Eye (tissue), 1 donor: ENCODE measurements at places on chromosomes 2 and 18.

DNA sequence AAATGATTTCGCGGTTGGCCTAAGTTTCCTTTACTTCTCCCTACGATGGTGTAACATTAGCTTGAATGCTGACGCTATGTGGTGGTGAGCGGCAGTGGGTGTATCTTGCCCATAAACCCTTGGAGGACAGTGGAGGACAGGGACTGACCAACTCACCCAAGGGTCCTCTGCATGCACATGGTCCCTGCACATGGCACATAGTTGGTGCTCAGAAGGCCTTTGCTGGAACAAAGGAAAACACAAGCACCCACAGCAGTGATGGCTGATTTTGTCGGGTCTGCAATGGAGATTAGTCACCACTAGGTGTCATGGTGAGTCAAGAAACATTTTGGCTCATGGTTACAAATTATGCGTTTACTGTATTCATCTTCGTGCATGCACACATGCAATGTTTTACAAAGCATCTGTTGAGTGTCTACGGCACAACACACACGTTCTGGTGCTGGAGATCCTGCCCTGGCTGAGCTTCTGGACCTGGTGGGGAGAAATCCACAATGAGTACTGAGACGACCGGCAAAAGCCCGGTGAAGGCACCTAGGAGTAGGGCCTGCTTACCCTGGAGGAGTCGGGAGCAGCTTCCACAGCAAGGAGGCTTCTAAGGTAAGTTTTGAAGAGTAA is 44.0 kb downstream of the PDCL3 start:
- DNase-seq, result peak; percentile 65

- no peak for DNase-seq
These were observed 2.4 kb downstream of the RBKS start for GRCh38 chr2:27887830-27888229.

DNA sequence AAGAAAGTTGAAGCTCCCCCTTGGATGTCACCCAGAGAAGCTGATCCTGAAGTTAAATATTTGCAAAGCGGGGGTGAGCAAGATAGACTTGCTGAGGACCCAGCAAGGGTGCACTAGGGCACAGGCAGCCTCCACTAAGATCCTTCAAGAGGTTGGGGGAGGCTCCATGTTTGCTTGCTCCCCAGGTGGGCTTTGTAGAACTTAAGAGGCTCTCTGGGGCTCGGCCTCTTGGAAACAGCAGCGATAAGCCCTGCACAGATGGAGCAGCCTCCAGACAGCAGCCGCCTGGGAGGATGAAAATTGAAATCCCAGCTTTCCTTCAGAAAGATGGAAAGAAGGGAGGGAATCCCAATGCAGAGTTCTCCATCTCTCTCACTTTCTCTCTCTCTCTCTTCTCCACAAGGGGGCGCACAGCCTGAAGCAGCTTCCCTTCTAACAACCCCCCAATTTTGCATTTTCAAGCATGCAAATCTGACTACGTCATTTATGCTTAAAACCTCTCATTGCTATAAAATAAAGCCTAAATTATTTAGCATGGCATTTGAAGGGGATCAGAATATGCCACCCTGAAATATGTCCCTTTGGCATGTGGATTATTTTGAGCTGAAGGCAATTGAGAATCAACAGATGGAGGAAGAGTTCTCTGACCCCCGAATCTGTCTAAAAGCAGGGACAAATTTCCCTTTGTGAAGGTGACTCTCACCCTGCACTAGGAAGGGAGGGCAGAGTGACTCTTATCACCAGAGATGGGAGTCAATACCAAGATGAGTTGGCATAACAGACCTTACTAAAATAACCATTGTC is 185.7 kb upstream of the KLHL29 start:
- no peak for DNase-seq

GRCh38 chr18:47801817-47802216 is 128.6 kb downstream of the SMAD2 start:
- DNase-seq, result peak; percentile 37

DNA sequence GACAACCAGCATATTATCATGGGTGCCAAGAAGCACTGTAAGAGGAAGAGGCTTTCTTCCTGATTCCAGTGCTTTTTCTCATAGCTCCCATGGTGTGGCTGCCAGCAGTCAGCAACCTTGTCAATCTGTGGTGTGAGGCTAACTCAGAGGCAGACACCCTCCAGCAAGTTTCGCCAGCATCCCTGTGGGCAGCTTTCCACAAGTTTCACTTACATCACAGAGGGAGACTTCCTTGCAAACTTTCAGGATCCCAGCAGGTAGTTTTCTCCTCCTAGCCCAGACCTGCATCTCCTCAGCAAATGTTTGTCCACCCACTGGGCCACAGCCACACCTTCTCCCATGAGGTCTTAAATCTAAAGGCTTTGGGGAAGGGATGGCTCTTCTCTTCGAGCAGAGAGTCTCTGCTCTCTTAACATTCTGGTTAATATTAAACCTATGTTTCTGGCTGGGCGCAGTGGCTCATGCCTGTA is 9.1 kb downstream of the DNAH7 start:
- no peak for DNase-seq

- DNase-seq, result peak; percentile 64
These were observed 542 bp upstream of the CNNM3 start for GRCh38 chr2:96815326-96816126.

GRCh38 chr2:53913721-53914120 is 54.0 kb upstream of the GPR75 start:
- no peak for DNase-seq

GRCh38 chr2:124530203-124530602 is 505.1 kb downstream of the CNTNAP5 start:
- DNase-seq, result no peak

- peak; percentile 42 for DNase-seq
These were observed 471.2 kb upstream of the HS6ST1 start for GRCh38 chr2:128789776-128790455.

DNA sequence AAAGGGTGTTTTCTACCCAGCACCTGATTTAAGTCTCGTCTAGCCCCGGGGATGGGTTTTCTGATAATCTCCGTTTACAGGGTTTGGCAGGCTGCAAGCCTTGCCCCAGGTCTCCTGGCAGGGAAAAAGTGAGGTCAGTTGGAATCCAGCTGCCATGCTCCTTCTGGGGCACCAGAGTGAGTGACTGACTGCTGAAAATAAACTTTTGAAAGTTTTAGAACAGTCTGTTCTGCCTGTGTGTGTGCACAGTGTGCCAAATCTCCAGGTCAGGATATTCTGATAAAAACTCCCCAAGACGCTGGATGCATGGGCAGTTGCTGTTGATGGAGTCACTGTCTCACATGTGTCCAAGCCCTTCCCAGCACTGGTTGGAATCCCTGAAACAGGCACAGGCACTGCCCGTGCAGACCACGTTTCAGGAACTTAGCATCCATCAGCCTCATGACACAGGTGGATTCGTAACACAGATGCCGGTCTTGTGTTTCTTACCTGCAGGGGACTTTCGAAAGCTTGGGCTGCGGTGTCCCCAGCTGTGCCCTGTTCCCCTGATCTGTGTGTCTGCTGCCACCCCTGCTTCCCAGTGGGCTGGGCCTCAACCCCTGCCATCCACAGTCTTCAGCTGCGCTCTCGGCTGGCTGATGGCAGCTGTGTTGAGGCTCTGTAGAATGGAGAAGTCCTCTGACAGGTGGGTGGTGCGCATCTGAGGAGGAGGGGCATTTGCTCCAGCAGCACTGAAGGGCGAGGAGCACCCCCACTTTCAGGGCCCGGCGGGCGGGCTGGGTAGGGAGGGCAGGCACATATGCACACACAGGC is 65.0 kb downstream of the SH3RF3 start:
- DNase-seq, result no peak

- DNase-seq, result no peak
These were observed 245.2 kb upstream of the STON1 start for GRCh38 chr2:48284621-48285212.

DNA sequence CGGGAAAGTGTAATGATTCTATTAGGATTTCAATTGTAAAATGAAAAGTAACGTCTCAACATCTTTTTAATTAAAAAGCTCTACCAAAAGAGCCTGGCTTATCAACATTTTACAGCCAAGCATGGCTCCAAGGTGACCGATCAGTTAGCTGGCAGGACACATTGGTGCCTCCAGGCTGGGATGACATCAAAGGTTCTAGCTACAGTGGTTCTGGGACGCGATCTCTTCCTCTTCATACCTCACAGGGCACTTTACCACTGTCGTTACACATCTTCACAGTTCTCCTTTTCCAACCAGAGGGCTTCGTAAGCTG is 693 bp downstream of the ORC2 start:
- no peak for DNase-seq

GRCh38 chr2:226790431-226790830 is 9.2 kb downstream of the IRS1 start:
- DNase-seq, result no peak

DNA sequence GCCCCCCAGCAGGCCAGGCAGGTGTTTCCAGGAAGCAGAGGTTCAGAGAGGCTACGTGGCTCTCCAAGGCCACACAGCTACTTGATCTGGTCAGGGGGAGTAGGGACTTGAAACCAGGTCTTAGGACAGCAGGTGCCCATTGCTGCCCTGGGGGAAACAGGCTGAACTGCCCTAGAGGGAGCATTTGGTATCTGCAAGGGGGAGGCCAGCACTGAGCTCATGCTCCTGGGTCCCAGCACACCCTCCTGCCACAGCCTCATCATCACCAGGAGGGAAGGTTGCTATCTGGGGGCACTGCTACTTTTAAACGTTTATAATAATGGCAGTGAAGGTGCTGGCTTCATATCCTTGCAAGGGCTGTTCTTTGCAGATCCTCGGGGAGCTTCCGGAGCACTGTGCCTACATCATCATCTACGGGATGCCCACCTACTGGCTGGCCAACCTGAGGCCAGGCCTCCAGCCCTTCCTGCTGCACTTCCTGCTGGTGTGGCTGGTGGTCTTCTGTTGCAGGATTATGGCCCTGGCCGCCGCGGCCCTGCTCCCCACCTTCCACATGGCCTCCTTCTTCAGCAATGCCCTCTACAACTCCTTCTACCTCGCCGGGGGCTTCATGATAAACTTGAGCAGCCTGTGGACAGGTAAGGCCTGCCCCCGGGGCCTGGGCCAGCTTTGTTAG is 36.1 kb downstream of the ABCG8 start:
- DNase-seq, result no peak

- DNase-seq, result no peak
These were observed 209.2 kb upstream of the LRATD1 start for GRCh38 chr2:14423145-14423906.

- DNase-seq, result no peak
These were observed 280.9 kb upstream of the SIX2 start for GRCh38 chr2:45289997-45290709.

DNA sequence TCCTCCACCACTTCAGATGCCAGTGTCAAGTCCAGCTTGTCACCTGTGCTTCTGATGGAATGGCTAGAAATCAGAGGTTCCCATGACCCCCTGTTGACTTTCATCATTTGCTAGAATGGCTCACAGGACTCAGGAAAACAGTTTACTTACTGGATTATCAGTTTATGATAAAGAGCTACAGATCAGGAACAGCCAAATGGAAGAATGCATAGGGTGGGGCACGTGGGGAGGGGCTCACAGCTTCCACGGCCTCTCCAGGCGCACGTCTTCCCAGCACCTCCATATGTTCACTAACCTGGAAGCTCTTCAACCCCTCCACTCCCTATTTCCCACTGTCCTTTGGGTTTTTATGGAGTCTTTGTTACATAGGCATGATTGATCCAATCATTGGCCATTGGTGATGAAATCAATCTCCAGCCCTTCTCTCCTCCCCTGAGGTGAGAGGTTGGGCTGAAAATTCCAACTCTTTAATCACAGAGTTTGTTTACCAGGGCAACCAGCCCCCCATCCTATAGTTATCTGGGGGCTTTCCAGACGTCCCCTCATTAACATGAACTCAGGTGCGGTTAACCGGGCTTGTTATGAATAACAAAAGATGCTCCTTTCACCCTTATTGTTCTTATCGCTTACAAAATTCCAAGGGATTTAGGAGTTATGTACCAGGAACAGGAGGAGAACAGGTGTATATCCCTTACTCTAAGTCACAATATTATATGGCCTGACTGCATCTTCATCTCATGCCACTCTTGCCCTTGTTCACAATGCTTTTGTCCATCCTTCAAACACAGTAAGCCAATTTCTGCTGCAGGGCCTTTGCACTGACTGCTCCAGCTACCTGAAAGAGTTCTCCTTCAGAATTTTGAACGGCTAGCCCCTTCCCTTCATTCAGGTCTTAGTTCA is 35.2 kb downstream of the ANXA4 start:
- DNase-seq, result no peak

- no peak for DNase-seq
These were observed 36.1 kb downstream of the TMEM163 start for GRCh38 chr2:134682726-134683125.

DNA sequence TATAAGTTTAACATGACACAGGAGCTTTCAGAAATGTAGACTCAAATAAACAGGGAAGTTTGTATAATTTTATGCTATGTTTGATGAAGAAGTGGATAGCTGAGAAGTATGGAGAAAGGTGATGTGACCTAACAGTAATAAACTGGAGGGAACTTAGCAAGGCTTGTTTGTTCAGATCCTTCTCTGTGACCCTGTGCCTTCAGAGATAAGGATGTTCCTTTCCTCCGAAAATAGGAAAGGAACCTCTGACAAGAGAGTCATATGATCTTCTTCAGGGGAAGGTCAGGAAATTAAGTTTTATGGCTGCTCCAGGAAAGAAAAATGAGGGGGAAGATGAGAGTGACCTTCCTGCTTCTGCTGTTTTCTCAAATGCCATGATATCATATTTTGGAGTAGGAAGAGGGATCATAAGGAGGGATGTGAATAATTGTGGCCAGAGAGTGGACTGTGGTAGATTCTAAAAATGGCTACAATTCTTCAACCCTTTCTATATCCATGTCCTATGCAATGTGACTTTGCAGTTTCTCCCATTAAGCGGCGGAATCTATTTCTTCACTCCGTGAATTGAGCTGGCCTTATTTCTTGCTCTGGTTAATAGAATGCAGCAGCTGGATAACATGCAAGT is 8.5 kb upstream of the C2orf69 start:
- no peak for DNase-seq

DNA sequence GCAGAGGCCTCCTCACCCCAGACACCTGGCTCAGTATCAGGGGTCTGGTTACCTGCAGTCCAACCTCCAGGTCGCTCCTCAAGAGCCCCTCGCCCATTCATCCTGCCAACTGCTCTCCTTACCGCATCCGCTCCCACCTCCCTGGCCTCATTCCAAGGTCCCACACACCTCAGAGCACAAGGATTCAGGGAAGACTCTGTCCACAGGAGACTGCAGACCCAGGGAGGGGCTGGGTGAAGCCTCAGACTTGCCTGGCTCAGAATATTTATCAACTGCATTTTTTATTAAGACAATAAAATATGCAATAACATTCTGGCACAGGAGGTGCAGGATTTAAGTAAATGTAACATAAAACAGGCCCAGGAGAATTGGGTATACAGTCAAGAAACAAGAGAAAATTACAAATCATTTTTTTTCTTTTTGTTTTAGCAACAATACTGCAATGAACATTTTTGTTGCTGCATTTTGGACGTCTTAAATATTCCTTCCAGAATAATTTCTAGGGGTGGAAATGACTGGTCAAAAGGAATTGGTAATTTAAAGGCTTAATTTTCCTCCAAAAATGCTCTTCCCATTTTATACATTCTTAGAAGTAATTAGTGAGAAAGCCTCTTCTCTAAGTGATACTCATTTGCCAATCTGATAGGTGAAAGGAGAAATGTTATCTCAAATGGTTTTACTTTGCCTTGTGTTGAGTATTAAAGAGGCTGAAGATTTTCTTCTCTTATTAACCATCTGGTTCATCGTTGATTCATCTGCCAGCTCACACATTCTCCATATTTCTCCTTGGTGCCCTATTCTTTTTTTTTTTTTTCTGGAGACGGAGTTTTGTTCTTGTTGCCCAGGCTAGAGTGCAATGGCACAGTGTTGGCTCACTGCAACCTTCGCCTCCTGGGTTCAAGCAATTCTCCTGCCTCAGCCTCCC is 42.5 kb downstream of the TEX44 start:
- no peak for DNase-seq
